ENCODE measurements at places on chromosomes 12 and 14.

- DNase-seq: no peak
Measured at GRCh38 chr12:124454735-124455134, 112.7 kb downstream of the NCOR2 start.

DNA sequence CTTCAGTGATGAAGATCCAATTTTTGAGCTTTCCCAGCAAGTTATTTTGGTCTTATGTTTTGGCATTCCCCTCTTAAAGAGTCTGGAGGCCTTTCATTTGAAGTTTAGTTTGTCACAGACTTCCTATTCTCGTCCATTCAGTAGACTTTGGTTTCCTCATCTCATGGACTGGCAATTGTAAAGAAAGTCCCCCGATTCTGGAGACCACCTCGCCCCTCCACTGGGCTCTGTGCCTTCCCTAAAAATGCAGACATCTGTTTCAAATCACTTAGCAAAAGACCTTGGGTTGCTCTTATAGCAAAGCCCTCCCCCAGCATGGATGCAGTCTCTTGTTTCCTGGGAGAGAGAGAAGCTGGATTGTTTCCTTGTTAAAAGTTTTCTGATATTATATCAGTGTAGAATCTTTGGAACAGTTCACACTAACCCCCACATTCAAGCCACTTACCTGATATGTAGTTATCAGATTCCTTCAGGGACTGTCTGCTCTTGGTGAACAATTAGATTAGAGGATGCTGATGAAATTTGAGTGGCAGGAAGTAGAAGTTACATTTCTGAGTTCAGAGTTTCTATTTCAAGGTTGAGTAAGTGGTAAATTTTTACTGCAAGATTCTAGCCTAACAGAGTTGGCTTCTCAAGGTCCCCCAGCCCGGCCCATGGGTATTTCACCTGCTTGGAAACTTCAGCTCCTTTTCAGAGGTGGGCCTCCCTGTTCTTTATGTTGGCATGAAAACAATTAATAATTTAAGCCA, 56.3 kb downstream of the PLXNC1 start:
- DNase-seq: no peak

- DNase-seq: no peak
Measured at GRCh38 chr14:64088647-64088964, 205.6 kb downstream of the ESR2 start.

GRCh38 chr14:104926619-104927431, 2.1 kb downstream of the PLD4 start:
- DNase-seq: no peak

- no peak for DNase-seq
Measured at GRCh38 chr12:28794211-28794610, 354.9 kb upstream of the FAR2 start.

DNA sequence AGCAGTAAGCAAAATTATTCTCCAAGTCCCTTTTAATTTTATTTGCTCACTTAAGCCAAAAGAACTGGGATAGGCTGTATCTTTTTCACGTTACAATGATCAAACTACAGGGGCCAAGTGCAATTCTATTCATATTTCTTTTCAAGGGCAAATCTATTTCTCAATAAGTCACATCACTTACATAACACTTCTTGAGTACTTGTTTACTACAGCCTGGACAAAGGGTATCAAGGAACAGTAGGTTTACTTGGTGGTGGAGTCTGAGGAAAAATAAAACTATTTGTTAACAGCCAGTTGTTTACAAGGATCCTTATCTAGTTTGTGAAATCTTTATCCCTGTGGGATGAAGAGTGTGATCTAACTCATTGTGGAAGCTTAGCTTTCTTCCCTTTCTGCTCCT, 72.1 kb downstream of the PDE3A start:
- no peak for DNase-seq

GRCh38 chr14:85380881-85381280, 149.1 kb upstream of the FLRT2 start:
- DNase-seq: no peak

- DNase-seq: no peak
Measured at GRCh38 chr12:53492188-53492587, 7.1 kb downstream of the MAP3K12 start.

- no peak for DNase-seq
Measured at GRCh38 chr12:10235761-10236631, 23.3 kb downstream of the GABARAPL1 start.

DNA sequence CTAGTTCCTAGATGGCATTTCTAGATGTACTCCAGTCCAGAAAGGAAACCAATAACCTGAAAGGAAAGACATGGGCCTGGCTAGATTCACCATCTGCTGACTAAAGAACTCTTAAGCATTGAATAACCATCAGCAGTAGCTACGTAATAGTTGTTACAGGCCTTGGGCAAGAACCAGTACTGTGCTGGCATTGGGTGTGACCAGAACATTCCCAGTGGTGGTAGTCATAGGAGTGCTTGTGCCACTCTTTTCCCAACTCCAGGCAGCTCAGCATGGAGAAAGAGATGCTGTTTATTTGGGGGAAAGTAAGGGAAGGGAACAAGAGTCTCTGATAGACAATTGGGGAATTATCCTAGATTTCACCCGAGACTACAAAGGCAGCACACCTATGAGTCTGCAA, 333.3 kb downstream of the SLC16A7 start:
- DNase-seq: no peak

GRCh38 chr14:103510724-103511693, 11.6 kb downstream of the CKB start:
- no peak for DNase-seq

GRCh38 chr12:109131154-109132050, 15.0 kb downstream of the ACACB start:
- DNase-seq: no peak

- DNase-seq: no peak
Measured at GRCh38 chr14:61530896-61531295, 164.4 kb upstream of the HIF1A start.

GRCh38 chr12:130880411-130880885, 8.6 kb downstream of the RAN start:
- no peak for DNase-seq

GRCh38 chr12:86959766-86960458, 703.7 kb upstream of the MGAT4C start:
- DNase-seq: no peak

- DNase-seq: no peak
Measured at GRCh38 chr12:94255006-94255405, 106.6 kb downstream of the PLXNC1 start.

GRCh38 chr12:116186482-116187150, 90.9 kb downstream of the MED13L start:
- DNase-seq: no peak

GRCh38 chr14:69090187-69090789, 62.6 kb downstream of the DCAF5 start:
- DNase-seq: no peak

- no peak for DNase-seq
Measured at GRCh38 chr14:38197784-38198335, 9.8 kb upstream of the SSTR1 start.

GRCh38 chr12:120416490-120417216, 21.3 kb upstream of the COX6A1 start:
- no peak for DNase-seq

DNA sequence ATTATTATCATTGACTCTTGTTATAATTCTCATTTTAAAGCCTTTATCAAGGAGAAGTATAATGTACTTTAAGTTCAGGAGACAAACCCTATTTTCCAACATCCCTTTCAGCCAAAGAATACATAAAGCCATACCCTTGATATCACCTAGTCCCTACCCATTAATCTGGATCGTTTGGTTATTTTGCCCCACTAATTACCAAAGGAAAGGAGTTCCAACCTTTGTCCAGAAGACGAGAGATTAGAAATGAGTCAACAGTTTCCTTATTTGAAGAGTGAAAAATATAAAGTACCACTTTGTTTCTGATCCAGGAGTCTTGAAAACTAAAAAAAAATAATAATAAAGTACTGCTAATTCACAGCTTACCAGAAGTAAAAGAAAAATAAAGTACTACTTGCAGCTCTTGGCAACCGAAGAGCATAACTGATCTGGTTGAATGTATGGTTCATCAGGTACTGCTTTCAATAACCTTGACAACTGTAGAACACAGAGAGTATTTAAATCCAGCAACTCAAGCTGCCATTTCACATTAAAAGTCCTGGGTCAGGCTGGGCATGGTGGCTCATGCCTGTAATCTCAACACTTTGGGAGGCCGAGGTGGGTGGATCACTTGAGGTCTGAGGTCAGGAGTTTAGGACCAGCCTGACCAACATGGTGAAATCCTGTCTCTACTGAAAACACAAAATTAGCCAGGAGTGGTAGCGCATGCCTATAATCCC, 33.7 kb downstream of the LIMA1 start:
- DNase-seq: no peak

- DNase-seq: no peak
Measured at GRCh38 chr12:108457734-108458361, 57.2 kb upstream of the FICD start.

- DNase-seq: no peak
Measured at GRCh38 chr12:4450551-4451112, 5.0 kb upstream of the FGF6 start.

DNA sequence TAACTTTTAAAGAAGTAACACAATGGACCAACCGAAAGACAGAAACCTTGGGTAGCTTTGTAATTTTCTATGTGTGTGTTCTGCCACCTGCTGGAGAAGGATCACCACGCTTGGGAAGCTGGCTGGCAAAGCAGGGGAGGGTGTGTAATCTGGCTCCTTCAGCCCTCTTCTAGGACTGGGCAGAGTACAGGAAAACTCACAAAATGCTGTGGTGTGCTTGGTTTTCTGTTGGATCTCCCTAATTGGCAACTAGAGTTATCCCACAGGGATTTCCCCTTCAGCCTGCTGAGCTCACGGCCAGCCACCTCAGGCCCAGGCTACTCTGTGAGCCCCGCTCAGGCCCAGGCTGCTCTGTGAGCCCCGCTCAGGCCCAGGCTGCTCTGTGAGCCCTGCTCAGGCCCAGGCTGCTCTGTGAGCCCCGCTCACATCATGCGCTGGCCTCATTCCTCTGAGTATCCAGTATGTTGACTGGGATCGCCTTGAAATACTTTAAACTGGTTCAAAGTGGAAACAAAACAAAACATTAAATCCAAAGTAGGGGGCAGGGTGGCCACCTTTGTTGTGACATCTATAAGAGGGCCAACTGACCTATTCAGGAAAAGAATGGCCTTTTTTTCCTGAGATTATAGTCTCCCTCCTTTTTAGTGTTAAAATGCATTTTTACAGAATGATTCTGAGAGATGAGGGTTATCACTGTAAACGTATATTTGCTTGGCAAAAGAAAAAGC, 52.0 kb upstream of the RNU6-8 start:
- DNase-seq: peak; percentile 65

DNA sequence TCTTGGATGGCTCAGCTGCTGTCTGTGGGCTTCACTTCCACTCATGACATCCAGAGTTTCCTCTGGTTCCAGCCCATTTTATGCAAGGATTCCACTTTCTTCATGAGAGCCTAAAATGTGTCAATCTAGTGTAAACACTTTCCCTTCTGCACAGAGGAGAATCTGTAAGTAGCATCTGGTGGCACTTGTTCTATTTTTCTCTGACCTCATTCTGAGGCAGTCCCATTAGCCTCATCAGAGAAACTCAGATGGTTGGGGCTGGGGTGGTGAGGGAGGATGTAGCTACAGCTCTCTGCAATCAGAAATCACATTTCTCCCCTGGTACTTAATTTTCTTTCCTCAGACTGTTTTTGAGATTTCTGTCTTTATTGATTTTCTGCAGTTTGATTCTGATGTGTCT, 81.6 kb downstream of the PRMT8 start:
- no peak for DNase-seq

- DNase-seq: no peak
Measured at GRCh38 chr12:110930348-110931314, 10.3 kb upstream of the MYL2 start.

GRCh38 chr12:4505376-4505986, 33.2 kb upstream of the RAD51AP1 start:
- DNase-seq: no peak

DNA sequence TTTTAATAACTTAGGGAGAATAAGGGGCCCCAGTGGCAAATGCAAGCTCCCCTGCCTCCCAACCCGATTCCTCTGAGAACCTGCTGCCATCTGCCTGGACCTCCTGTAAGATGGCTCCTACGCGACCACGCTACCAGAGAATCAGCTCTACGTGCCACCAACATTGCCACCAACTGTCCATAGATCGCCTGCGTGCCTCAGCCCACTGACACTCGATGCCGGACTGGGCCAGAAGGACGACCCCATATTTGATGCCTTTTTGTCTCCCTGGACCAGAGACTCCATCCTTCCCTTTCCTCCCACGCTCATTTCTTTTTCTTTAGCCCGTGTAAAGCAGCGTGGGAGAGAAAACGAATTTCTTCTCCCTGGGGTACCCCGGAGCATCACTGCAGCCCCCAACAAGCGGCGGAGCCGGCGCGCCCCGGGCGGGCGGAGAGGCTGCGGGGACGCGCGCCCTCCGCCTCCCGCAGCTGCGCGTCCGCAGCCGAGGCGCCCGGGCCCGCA, 565 bp upstream of the KLHL42 start:
- DNase-seq: no peak

GRCh38 chr12:125389061-125389697, 323.9 kb downstream of the AACS start:
- DNase-seq: no peak

DNA sequence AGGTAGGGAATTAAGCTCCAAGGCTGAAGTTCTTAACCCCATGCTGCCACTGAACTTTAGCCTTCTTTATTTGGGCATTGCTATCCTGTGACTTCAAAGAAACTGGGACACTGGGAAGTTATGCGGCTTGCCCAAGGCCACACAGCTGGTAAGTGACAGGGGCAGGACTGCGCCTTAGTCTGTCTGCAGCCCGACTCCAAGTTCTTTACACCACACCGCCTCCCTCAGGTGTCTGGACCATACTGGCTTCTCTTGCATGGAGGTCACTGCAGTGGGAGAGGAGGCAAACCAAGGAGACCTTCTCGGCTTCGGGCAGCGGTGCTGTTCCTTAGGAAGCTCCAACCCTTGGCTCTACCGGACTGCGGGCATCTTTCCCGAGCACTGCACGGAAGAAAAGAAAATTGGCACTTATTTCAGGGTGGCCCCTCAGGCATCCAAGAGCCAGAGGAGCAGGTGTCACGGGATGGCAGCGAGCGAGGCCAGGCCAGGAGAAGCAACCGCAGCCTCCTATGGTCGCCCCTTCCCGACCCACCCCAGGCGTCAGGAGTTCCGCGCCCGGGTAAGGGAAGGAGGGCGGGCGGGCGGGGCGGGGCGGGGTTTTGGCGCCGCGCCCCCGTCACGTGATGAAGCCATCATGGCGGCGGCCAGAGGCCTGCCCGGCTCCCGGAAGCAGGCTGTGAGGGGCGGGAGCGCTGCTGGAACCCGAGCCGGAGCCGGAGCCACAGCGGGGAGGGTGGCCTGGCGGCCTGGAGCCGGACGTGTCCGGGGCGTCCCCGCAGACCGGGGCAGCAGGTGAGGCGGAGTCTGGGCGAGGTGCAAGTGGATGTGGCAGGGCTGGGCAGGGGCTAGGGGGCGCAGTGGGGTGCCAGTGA, 16.4 kb upstream of the ESPL1 start:
- DNase-seq: no peak

GRCh38 chr14:85079842-85080730, 449.9 kb upstream of the FLRT2 start:
- DNase-seq: no peak
